ENCODE measurements at places on chromosomes 2 and 18. TPM values are rescaled to one million over a fixed set of nuclear protein-coding genes. Genes with fewer than 3 reads are reported as not detected.

UPP2 gene
- 3.1 TPM for total RNA-seq

FKBP1B gene
- total RNA-seq: 64.5 TPM

COX7A2L gene
- total RNA-seq: 113 TPM

CNTNAP5 gene
- total RNA-seq: 65.1 TPM

NT5C1B gene
- total RNA-seq: not detected

SH2D6 gene
- total RNA-seq: 0.94 TPM

HOXD3 gene
- not detected for total RNA-seq

L3MBTL4 gene
- 13.1 TPM for total RNA-seq

POTEC gene
- total RNA-seq: 0.31 TPM

DYNC2LI1 gene
- 48.2 TPM for total RNA-seq

SOWAHC gene
- 34.1 TPM for total RNA-seq

LYG1 gene
- 1.6 TPM for total RNA-seq

CENPA gene
- 1.3 TPM for total RNA-seq

SCN3A gene
- total RNA-seq: 313 TPM

TCF4 gene
- total RNA-seq: 1,475 TPM

KCNG2 gene
- total RNA-seq: 0.31 TPM

ADD2 gene
- total RNA-seq: 552 TPM

RFX8 gene
- total RNA-seq: not detected

RTP5 gene
- 3.1 TPM for total RNA-seq

UGT1A5 gene
- not detected for total RNA-seq

RALBP1 gene
- 33.2 TPM for total RNA-seq

HMSD gene
- 3.4 TPM for total RNA-seq

GPR35 gene
- 2.5 TPM for total RNA-seq

HOXD10 gene
- total RNA-seq: not detected

OLA1 gene
- 79.2 TPM for total RNA-seq

OTOS gene
- not detected for total RNA-seq

DNMT3A gene
- 65.7 TPM for total RNA-seq

UNC80 gene
- total RNA-seq: 40.1 TPM

Data from parietal lobe (tissue), 2 donors.